ENCODE measurements at places on chromosomes 12 and 14.

GRCh38 chr12:49874142-49874897 lies 29.4 kb downstream of the FAIM2 start:
- no peak for DNase-seq

DNA sequence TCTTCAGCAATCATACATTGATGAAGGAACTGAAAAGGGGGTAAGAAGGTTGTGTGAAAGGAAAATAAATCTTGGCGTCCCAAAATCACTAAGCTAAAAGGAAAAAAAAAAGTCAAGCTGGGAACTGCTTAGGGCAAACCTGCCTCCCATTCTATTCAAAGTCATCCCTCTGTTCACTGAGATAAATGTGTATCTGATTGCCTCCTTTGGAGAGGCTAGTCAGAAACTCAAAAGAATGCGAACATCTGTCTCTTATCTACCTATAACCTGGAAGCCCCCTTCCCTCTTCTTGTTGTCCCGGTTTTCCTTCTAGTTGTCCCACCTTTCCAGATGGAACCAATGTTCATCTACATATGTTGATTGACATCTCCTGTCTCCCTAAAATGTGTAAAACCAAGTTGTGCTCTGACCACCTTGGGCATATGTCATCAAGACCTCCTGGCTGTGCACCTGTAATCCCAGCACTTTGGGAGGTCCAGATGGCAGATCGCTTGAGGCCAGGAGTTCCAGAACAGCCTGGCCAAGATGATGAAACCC lies 53.1 kb downstream of the RESF1 start:
- no peak for DNase-seq

- no peak for DNase-seq
These were observed 60.0 kb downstream of the GALNT16 start for GRCh38 chr14:69319911-69320310.

DNA sequence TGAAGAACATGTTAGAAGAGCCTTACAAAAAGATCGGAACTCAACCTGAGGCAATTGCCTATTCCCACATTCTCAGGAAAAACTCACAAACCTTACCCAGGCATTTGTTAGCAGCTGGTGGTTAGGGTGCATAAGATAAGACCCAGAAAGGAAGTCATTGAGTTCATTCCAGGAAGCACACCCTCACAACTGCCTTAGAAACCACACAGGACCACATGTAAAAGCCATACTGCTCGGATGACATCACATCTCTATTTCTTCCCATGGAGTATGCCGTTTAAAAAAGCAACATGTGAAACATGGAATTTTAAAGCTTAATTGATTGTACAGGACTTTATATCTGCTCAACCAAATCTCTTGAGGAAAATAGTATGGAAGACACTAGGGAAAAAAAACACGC lies 411.2 kb downstream of the DAD1 start:
- DNase-seq = no peak

DNA sequence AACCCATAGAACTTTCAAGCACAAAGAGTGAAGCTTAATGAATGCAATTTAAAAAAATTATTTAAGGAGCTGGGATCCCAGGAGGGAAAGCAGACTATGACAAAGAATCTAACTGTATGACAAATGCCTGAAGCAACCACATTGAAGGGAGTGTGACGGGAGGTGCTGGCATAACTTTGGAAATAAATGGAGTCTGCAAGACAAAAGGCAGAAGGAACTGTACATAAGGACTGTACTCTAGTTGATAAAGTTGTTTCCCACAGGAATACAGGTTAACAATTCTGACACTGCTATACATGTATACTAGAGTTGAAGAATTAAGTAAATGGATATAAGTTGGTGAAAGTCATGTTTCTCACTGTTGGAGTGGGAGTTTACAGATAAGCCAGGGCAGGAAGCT lies 41.2 kb upstream of the WSCD2 start:
- DNase-seq = no peak

- no peak for DNase-seq
These were observed 22.8 kb upstream of the VCPKMT start for GRCh38 chr14:50139192-50139591.

DNA sequence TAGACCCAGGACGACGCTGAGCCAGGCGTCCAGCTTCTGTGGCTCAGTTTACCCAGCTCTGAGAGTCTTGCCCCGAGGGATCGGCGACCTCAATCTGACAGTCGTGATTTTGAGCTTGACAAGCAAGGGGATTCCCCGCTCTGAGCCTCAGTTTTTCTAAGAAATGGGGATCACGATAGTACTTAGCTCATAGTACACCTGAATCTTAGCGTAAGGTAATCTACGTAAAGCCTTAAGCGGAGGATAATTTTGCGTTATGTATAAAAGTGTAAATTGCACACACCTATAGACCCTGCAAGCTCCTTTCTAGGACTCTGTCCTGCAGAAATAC lies 285 bp downstream of the MVK start:
- DNase-seq = no peak

DNA sequence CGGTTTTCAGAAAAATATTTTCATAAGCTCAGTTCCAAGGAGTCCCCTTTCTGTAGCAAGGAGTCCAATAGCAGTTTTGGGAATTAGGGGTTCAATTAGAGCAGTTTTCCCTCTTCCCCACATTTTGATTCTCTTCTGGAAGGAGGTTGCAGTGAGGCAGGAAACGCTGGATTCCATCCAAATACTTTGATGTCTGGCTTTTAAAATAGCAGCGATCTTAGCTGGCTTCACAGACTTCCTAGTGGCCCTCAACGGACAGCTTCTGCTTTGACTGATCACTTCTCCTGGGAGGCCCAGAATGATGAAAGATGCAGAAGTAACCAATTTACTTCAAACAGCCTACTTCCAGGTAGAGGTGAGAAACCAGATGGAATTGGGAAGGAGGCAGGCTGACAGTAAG lies 63.1 kb downstream of the C12orf75 start:
- no peak for DNase-seq

- no peak for DNase-seq
These were observed 951.4 kb downstream of the VRK1 start for GRCh38 chr14:97748616-97749015.

GRCh38 chr14:75539561-75540478 lies 17.6 kb downstream of the BATF start:
- DNase-seq = no peak

GRCh38 chr12:130709971-130710732 lies 5.9 kb downstream of the RIMBP2 start:
- no peak for DNase-seq

- no peak for DNase-seq
These were observed 23.5 kb downstream of the OR6C68 start for GRCh38 chr12:55515696-55516095.

- DNase-seq = no peak
These were observed 24.2 kb downstream of the PARPBP start for GRCh38 chr12:102144221-102144620.

DNA sequence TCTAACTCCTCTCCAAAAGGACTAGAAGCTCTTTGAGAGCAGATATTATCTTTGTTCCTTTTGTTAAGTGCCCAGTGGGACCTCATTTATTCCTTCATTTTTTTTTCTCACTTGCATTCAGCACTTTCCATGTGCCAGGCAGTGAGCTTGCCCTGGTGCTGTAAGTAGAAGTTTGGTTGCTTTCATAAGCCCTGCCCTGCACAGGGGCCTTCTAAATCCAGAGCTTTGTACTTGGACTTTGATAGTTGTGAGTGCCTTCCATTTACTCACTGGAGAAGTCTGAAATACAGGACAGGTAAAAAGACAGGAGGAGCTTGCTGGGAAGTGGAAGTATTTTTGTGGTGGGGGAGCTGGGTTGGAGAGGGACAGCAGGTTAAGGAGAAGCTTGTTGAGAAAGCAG lies 56.7 kb upstream of the PTCSC3 start:
- no peak for DNase-seq

DNA sequence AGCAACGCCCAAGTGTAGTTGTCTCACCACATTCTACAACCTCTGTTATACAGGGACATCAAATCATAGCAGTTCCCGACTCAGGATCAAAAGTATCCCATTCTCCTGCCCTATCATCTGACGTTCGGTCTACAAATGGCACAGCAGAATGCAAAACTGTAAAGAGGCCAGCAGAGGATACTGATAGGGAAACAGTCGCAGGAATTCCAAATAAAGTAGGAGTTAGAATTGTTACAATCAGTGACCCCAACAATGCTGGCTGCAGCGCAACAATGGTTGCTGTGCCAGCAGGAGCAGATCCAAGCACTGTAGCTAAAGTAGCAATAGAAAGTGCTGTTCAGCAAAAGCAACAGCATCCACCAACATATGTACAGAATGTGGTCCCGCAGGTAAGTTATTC lies 123.0 kb downstream of the ARID2 start:
- DNase-seq = no peak

DNA sequence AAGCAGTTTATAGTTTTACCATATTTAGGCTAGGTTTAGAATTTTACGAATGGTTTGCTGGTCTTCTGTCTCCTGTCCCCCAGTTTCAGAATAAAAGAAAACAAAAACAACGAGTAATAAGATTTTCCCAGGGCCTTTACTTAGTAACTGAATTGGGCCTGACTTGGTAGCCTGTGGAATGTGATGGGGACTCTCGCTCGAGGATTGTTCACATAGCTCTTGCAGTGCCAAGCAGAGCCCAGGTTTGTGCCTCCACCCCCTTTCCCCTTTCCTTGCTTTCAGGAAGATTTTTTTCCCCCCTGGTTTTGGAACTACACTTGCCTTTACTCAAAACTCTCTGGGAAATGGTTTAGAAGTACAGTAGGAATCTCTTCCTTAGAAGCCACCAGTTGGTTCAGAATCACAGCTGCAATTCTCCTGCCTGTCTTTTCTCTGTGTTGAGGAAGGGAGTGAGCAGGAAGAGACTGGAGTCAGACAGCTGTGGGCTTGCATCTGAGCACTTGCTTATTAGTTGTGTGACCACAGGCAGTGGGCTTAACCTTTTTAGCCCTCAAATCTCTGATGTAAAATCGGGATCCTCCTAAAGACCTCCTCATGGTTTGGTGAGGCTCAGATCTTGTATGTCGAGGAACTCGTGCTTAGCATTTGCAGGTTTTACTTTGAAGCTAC lies 501.2 kb downstream of the PCNX1 start:
- no peak for DNase-seq

DNA sequence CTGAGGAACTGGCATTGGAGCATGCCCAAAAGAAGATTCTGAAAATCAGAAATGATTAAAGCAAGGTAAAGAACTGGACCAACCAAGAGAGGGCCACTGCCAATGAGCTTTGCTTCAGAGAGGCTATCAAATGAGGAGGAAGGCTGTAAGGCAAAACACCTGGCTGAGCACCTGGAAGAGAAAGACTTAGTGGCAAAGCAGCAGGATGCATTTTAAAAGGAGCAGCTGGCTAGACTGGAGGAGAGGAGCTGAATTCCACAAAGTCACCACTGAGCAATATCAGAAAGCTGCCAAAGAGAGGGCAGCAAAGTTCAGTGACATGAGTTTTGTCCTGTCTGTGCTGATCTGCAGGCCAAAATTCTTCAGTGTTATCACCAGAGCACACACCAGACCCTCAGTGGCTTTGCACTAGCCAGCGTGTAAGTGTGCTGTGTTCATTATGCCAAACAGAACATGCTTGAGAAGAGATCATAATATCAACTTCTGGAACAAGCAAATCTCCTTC lies 338.7 kb downstream of the TRHDE start:
- DNase-seq = no peak

DNA sequence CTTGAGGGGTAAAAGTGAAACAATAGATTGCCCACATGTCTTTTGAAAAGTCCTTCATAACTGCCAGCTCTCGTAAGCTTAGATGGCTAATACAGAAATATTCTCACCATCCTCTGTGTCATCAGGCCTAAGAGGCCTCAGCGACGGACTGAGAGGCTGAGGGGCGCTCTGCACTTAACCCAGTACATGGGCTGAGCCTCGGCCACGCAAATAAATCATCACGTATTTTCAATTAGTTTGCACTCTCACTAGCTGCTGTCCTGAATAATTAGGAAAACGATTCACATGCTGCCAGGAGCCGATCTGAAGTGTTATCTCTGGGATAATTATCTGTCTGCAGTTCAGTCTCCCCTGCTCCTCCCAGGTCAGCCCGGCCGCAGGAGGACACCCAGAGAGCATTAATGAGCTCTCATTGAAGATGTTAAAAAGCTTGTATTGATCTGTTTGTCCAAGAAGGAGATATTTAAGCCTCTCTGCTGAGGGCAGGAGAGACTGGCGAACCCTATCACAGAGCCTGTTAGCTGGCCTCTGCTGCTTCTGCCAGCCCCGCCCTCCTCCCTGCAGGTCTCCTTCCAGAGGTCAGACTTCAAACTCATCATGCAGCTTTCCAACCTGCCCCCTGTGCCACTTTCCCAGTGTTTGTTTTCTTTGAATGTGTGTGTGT lies 1051.3 kb downstream of the VRK1 start:
- DNase-seq = no peak

DNA sequence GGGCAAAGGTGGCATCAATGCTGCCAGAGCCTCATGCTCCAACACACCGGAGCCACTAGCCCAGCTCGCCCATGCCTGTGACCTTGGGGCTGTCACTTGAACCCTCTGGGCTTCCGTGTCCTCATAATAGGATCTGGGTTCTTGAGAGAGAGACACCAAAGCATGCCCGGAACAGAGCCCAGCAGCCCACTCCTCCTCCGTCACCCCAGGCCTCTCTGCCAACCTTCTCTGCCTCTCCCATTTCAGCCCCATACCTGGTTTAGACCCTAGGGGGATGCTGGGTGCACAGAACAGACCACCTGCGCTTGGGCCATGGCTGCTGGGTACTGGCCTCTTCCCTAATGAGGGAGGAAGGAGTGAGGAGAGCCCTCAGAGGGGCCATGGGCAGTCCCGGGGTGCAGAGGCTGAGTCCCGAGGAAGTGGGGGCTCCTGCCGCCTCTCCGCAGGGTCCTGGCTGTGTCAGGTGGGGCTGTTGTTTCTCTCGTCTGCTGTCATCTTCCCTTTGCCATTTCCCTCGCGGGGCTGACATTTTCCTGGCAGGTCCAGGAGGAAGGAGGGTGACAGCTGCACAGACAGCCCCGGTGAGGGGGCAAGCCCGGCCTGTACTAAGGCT lies 172.4 kb upstream of the RTL1 start:
- no peak for DNase-seq

DNA sequence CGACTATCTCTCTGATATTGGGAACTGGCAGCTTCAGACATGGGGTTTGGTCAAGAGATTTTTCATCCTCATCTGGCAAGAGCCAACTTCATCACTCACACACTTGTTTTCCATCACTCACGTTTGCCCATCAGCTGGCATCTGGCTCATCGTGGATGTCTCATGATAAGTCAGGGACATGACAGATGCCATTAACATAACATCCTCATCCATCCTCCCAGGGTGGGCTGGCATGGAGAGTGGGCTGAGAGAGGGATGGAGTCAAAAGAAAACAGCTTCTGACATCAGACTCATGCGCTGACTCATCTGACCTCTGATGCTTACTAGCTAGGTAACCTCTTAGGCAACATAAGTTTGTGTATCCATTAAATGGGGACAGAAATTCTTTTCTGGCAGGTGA lies 1.8 kb upstream of the VSX2 start:
- DNase-seq = no peak

- no peak for DNase-seq
These were observed 31.7 kb upstream of the MMP19 start for GRCh38 chr12:55874443-55874842.
